ENCODE measurements at places on chromosomes 16 and 17. TPM values are rescaled to one million over a fixed set of nuclear protein-coding genes. Genes with fewer than 3 reads are reported as not detected.

The CDT1 gene
- 114 TPM for total RNA-seq

The YPEL2 gene
- 4.6 TPM for total RNA-seq

The COL1A1 gene
- 27.9 TPM for total RNA-seq

The ACAP1 gene
- 30.7 TPM for total RNA-seq

The SLC5A10 gene
- not detected for total RNA-seq

Data from GM23338 (cell line).